ENCODE measurements at places on chromosomes 5 and 9.

- no peak for DNase-seq
These were observed 35.4 kb upstream of the GDNF start for GRCh38 chr5:37875051-37875787.

GRCh38 chr5:76601470-76601869 is 21.7 kb downstream of the F2RL2 start:
- DNase-seq = no peak

DNA sequence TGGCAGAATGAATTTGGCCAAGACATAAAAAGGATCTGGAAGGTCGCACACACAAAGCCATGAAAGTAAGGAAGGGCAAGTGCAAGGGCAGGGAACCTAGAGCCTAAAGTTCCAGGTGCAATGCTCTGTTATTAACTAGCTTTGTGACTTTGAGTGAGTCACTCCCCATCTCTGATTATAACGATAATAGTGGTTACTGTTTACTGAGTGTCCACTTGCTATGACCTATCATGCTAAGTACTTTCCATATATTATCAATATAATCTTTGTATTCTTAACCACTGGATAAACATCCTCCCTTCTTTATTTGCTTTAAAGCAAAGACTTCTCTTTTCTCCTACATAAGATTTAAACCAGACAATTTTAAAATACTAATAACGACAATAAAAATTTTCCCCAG is 504.6 kb upstream of the BRINP1 start:
- no peak for DNase-seq

GRCh38 chr5:149552038-149552494 is 827 bp upstream of the CSNK1A1 start:
- DNase-seq = no peak
